ENCODE measurements at places on chromosomes 16 and 17.

- peak; percentile 81 for DNase-seq
These were observed at the start of gene IGFBP4 for GRCh38 chr17:40443196-40443987. Gene IGFBP4 (plus strand): TSS chr17:40443450. CDS start chr17:40443736, 286 bp downstream.

DNA sequence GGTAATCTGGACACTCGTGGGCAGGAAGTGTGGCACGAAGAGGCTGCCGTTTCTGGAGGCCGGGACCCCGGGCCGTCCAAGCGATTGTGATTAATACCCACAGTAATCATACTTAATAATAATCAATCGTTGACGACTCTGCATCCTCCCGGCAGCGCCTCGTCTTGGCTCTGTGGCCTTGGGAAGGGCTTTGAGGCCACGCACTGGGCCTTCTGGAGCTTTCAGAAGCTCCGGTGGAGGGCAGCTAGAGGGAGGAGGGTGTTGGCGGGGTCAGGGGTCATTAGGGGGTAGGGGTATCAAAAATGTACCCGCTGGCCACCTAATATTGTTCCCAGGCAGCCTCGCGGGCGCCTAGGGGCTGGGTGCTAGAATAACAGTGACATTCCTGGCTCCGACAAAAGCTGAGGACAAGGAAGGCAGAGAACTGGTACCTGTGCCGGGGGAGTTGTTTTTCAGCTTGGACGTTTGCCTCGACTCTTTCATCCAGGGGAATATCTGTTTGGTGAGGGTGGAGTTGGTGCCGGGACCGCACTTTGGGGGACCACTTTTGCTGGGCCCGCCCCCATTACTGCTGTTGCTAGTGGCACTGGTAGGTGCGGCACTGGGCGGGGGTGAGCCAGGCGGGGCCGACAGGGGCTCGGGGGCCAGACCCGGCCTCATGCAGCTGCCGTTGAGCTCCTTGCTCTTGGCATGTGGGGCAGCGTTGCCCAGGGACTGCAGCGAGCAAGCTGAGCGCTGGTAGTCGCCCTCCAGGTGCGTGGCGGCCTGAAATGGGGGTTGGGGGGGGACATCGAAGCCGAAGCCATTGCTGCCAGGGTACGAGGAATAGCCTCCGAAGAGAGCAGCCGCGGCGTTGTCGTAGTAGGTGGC is 6.9 kb upstream of the HOXB2 start:
- no peak for DNase-seq

DNA sequence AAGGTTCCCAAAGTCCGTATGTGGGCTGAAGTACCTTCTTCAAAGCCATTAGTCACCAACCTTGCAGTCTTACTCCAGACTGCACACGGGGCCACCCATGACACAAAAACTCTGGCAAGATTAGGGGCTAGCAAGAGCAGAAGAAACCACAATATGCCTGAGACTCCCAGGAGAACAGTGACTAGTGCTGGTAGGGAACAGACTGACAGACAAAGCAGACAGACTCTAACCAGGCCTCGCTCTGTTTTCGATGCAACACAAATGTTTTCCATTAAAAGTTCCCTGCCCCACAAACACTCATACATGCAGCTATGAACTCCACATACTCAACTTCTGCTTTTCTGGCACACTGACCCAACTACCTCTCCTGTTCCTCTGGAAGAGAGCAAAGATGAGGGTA is 102.2 kb downstream of the HIC1 start:
- no peak for DNase-seq

- no peak for DNase-seq
These were observed 4.5 kb downstream of the MINK1 start for GRCh38 chr17:4837471-4838308.

- DNase-seq, result no peak
These were observed 174.3 kb downstream of the FTO start for GRCh38 chr16:53878216-53878615.

DNA sequence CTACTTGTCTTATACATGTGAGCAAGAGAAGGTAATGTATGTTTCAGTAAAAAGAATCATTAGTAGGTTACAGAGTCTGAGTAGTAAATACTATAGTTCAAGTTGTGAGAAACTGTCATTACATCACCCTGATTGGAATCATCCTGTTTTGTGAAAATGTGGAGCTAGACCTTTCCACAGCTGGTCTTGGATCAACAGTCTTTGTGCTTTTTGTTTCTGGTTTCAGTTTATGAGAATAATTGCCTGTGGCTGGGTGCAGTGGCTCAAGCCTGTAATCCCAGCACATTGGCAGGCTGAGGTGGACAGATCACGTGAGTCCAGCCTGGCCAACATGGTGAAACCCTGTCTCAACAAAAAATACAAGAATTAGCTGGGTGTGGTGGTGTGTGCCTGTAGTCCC is 19.7 kb upstream of the SHISA9 start:
- no peak for DNase-seq

DNA sequence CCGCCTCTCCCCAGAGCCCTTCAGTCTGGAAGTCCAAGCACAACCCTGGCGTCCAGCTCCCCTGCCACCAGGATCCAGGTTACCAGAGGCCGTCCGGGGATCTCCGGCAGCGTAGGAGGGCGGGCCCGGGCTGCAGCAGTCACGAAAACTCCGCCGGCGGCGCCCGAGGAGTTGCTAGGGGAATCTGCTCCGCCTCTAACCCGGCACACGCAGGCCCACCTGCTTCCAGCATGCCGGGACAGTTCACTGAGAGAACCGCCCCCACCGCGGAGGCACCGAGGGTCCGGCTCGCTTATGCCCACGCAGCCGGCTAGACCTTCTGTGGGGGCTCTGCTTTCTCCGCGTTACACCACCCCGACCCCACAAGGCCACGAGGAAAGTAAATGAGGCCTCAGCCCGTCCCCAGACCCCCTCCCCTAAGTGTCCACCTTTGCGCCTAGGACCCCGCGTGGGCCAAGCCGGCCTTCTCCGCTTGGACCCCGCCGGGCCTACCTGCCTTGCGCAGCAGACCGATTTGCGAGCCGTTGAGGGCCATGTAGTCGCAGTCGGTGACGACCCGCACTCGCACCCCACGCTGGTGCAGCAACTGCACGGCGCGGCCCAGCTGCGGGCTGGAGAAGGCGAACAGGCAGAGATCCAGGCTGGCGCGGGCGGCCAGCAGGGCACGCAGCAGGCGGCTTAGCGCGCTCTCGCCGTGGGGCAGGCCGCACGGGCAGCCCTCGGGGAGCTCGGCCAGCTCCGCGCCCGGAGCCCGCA is 587 bp downstream of the PLD6 start:
- DNase-seq, result peak; percentile 50

DNA sequence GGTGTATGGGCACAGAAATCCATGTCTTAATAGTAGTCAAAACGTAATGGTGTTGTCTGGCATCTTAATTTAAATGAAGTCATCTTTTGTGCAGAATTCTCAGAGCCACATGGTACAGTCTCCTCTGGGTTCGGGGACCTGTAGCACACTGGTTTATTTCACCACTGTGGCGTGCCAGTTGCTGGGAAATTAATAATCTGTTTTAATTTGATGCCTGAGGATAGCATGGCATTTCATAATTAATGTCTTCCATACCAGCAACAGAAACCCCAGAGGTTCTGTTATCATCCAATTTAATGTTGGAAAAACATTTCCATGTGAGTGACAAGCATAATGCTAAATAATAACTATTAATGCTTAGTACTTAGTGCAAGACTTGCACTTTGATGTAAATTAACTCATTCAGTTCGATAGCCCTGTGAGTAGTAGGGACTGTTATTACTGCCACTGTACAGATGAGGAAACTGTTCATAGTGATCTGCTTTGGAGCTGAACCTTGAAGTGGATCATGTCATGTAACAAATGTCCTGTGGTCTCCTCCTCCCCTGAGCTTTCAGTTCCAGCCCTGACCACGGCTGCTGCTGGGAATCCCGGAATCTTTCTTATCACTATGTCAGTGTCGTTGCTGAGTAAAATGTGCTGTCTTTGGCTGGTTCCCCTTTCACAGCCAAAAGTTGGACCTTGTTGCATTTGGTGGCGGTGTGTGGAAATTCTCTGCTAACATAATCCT is 51.2 kb downstream of the SNX29 start:
- DNase-seq, result no peak

- no peak for DNase-seq
These were observed 150.6 kb downstream of the RPTOR start for GRCh38 chr17:80694992-80695912.

GRCh38 chr16:86910161-86910769 is 331.9 kb downstream of the FOXL1 start:
- DNase-seq, result no peak

DNA sequence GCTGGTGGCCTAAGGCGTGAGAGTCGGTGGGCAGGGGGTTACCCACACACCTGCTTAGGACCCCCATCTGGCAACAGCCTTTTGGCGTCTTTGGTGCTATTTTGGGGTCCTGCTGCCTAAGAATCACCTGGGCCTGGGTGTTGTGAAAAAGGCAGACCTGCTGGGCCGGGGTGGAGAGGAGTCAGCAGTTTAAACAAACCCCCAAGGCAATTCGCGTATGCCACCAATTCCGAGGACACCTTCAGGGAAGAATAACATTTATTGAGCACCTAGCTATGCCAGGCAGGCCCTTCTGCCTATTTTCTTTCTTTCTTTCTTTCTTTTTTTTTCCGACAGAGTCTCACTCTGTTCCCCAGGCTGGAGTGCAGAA is 53.9 kb upstream of the TOB1 start:
- DNase-seq, result no peak

GRCh38 chr17:77884019-77884418 is 74.5 kb upstream of the TNRC6C start:
- DNase-seq, result peak; percentile 82

GRCh38 chr16:51535591-51535990 is 384.5 kb upstream of the SALL1 start:
- DNase-seq, result no peak

DNA sequence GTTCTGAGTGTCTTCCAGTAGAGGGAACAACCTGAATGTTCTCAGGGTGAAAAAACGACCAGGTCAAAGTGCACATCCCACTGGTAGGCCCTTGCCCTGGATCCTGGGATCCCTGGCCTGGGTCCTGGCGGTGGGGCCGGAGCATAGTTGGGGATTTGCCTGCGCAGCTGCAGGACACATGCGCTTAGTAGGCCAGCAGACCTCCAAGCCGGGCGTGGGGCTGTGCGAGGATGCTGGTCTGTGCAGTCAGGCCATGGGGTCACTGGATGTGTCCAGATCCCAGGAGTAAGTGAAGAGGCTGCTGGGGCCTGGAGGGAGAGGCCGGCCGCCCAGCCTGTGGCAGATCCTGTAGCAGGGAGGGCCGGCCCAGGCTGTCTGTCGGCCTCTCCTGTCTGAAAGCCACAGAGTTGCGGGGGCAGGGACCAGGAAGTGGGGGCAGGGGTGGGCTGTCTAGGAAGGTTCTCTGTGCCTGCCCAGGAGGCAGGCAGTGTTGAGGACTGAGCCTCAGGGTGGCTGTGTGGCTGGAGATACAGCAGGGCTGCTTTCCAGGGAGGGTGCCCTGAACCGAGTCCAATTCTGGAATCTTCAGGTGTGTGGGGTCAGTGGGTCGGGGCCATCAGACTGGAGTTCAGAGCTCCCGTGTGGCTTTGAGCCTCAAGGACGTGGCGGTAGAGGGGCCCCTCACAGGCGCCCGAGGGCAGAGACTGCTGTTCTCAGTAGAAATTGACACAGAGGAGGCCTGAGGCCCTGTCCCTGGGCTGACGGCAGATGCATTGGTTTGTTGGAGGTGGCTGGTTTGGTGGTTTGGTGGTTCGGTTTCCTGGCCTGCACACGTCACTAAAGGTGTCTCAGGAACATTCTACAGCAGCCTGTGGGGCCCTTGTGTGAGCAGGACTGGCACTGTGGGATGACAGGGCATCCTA is 17.2 kb upstream of the NUDT16L1 start:
- DNase-seq, result no peak

DNA sequence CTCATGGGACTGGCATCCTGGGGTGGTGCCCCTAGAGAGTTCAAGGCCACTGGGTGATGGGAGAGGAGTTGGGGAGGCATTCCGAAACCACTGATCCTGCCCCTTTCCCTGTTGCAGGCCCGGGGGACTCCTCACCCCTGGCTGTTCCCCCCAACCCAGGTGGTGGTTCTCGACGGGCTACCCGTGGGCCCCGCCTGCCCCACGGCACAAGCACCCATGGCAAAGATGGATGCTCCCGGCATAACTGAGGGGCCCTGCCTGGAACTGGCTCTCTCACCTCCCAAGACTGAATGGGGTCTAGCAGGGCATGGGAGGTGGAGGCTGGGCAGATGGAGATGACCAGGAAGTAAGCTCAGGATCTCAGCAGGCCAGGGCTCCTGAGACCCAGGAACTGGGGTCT is 6.6 kb downstream of the BTBD17 start:
- DNase-seq, result no peak

DNA sequence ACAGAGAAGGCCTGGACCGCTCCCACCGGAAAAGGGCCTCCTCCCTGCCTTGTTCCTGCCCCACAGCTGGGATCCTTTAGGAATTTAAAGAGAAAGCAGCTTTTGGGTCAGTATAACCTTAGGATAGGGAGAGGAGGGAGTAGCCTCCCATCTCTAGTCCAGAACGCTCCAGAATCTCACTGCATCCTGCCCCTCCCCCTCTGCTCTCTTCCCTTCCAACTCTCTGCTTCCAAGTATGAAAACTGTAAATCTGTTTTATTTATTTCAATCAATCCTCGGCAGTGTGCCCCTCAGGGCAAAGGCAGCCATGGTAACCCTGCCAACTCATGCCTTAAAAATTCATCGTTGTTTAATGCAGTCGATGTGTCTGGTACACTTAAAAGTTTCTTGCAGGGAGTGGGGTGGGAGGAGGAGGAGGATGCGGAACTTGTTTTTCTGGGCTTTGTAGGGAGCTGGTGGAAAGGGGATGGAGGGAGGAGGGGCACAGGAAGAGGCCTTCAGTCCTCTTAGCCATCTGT is 21.2 kb upstream of the MTSS2 start:
- no peak for DNase-seq

- no peak for DNase-seq
These were observed 7.2 kb downstream of the MRPL27 start for GRCh38 chr17:50365649-50366393.

- no peak for DNase-seq
These were observed 988 bp upstream of the IL21R start for GRCh38 chr16:27400751-27401620.

GRCh38 chr17:70405492-70406220 is 236.3 kb downstream of the KCNJ2 start:
- DNase-seq, result no peak

GRCh38 chr17:45270828-45271418 is 9.0 kb upstream of the SPATA32 start:
- DNase-seq, result no peak

- DNase-seq, result peak; percentile 60
These were observed 19.9 kb upstream of the ZNF750 start for GRCh38 chr17:82859431-82860403.
